K562 (cell line): ENCODE measurements at places on chromosomes 2 and 18.

GRCh38 chr2:235223011-235223410, 270.8 kb upstream of the AGAP1 start:
- no peak for DNase-seq

DNA sequence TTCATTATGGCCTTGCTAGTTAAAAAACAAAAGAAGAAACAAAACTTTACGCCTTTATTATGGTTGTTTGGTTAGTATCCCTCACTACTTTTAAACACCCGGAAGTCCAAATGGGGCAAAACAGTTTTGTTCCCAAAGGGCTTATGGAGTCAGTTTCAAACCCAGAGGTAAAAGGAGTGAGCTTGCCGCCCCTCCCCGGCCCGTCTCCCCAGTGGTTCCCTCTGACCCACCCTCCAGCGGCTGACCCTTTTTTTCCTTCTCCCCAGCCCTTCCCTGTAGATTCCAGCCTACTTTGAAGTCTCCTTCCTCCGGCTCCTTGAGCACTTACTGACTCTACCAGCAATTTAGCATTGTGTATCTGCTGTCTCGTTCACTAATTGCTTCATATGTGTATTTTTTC, 209.2 kb downstream of the ICOS start:
- DNase-seq: no peak

DNA sequence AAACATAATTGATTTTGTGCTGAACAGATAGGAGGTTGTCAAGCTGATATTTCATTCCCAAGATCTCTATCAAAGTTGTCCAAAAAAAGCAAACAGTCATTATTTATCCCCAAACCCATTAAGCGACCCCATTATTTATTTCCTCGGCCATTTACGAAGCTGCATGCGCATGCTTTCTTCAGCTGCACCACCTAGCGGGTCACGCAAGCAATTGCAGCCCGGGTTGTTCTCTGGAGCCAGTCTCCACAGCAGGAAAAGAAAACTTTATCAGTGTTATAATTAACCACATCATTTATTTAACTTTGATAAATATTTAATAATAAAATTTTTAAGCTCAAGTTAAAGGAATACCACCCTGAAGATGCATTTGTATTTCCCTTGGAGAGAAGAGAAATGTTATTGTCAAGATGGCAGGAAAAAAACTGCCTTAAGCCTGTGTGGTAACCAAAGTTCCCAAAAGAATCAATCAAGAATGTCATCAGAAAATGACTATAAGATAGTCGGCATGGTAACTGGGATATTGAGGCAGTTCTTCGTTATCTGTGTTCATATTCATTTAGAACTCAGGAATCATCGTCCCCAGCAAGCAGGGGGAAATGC, 304.7 kb downstream of the FBXO15 start:
- DNase-seq: peak; percentile 55

- DNase-seq: no peak
These were observed 209.9 kb downstream of the TDRD15 start for GRCh38 chr2:21333684-21334083.

DNA sequence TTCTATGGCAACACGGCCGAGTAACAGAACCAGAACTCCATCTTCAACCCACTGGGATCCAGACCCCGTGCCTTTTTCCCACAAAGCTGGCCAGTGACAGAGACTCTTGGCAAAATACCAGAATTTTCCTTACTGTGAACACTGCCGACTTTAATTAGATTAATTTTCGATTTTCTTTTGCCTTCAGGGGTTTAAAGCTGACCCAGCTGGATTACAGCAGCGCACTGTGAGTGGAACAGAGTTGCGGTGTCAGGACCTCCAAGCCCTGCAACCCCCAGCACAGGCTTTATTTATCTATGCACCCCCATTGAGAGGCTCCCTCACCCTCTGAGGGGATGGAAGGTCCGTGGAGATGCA, 36.4 kb downstream of the CTIF start:
- no peak for DNase-seq
